Stimulated activated CD4-positive, alpha-beta T cell treated with anti-CD3 and anti-CD28 coated beads, Interleukin-2, amount 100 ng/mL, for 48 hours (primary cell): ENCODE measurements at places on chromosomes 5 and 9.

DNA sequence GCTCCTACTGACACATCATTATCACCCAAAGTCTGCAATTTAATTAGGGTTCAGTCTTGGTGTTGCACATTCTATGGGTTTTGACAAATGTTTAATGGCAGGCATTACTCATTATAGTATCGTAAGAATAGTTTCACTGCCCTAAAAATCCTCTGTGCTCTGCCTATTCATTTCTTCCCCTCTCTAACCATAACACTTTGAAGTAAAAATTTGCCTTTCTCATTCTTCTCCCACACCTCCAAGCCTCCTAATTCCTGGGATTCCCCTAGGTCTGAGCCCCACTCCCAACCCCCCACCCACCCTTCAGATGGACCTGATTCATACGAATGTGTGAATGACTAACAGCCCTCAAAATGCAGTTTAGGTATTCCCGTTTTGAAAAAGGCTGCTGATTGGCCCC is 18.4 kb downstream of the ENC1 start:
- DNase-seq = no peak

- DNase-seq = no peak
Measured at GRCh38 chr5:32498484-32498883, 53.9 kb upstream of the ZFR start.

- DNase-seq = no peak
Measured at GRCh38 chr5:157570531-157571200, 4.9 kb downstream of the ADAM19 start.

GRCh38 chr9:129131300-129132145 is 20.3 kb downstream of the PTPA start:
- peak; percentile 83 for DNase-seq

DNA sequence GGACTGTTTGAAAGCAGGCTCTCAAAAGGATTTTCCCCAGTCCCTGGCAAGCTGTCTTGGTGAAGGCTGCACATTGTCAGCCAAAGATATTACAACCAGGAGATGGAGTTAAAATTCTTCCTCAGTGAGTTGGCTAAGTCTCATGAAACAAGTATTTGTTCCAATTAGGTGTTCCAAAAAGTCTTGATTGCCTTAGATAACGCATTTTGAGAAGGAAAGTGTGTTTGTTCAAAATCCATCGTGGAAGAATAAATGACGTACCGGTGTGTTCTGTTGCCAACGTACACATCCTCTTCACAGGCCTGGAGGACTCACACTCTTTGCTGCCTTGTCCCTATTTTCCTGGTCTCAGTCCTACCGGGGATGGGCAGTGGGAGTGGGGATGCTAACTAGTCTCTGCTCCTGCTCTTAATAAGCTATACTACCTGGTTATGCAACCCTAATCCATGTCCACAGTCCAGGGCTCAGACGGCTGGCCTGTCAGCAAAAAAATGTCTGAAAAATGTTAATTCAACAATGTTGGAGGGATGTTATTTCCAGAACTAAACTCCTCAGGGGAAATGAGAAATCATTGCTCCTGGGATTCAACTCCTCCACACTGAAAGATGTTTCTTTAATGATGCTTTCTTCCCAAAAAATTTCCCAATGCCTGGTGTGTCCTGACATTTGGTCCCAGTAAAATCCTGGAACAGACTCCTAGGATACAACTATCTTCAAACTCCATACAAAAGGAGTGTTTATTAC is 175.3 kb upstream of the KLF9 start:
- no peak for DNase-seq

DNA sequence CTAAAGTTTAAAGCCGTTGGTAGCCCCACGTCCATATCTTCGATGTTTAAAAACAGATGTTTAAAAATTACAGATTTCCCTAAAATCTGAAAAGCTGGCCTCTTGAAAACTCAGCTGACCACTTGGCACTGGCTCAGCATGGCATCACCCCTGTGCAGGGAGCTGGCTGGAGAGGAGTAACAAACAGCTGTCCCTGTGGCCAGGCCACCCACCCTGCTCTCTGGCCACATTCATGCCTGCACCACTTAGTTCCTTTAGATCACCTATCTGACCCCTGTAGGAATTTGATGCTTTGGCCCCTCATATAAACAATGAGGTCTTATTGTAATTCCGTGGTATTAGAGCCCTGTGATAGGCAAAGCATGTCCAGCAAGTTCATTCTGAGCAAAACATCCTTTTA is 107.5 kb downstream of the FRMD3 start:
- no peak for DNase-seq

DNA sequence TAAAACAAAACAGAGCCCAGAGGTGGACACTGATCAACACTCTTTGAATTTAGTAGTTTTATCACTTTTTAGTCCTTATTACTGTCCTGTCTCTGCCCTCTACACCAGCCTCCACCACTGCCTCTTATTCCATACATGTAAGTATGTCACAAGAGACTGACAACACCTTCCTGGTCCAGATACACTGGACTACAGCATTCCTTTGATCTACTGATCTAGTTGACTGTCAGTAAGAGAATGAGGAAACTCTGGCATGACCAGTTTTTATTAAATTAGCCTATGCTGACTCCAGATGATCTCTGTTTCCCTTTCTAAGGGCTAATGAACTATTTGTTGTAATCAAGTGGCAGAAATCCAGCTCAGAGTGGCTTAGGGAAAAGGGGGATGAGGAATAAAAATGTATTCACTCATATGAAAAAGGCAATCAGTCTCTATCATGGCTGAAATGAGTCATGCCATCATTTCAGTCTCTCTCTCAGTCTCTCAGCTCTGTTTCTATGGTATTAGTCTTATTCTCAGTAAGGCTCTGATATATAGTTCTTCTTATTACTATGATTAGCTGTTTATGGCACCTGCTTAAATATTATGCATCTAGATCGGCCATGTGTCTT is 5.5 kb downstream of the ARHGEF37 start:
- no peak for DNase-seq

GRCh38 chr9:27280860-27281259 is 16.1 kb downstream of the EQTN start:
- no peak for DNase-seq

DNA sequence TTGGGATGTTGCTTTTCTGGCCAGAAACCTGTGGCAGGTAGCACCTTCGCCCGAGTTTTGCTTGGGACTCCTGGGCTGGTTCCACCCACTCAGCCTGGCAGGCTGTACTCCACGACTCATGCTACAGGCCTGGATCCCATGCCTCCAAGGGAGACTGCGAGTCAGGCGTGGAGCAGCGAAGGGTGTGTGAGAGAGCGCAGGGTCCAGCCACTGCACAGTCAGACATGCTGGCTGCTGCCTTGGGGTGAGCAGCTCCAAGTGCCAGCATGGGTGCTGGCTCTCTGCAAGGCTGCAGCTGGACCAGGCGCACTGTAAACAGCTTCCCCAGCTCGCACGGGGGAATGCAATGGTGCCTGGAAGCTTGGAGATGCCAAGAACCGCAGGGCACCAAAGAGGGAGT is 249.6 kb upstream of the EDIL3 start:
- no peak for DNase-seq

DNA sequence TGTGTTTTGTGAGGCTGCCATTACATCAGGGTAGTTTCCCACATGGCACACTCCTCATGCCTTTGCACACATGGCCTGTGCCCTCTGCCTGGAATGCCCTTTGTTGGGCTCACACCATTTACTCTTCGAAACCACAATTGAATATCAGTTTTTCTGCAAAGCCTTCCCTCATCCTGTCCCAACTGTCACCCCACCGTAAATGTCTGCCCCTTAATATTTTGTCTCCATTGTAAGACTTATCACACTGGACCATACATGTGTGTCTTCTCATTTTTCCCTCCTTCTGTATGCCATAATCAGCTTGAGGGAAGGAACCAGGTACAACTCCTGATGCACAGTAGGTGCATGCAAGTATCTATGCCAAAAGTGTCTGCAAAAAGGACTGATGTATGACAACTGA is 62.7 kb upstream of the TMEM252 start:
- no peak for DNase-seq

GRCh38 chr9:36250079-36250478 is 8.2 kb downstream of the GNE start:
- no peak for DNase-seq

DNA sequence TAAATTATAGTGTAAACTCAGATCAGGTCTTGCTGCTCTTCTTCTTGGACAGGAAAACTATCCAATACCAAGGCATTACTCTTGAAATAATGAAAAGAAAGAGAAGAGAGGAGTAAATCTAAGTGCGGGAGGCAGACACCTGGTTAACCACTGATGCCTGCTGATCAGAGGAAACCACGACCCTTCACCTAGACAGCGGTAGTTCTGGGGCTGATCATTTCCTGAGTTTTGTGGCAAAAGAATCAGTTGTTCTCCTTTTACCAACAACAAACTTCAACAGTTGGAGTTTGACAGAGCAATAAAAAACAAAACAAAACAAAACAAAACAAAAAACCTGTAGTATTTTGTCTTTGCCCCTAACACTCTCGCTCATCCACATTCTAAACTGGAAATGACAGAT is 3.0 kb downstream of the RLN1 start:
- DNase-seq = no peak

- no peak for DNase-seq
Measured at GRCh38 chr5:56845277-56845676, 29.9 kb downstream of the MAP3K1 start.

DNA sequence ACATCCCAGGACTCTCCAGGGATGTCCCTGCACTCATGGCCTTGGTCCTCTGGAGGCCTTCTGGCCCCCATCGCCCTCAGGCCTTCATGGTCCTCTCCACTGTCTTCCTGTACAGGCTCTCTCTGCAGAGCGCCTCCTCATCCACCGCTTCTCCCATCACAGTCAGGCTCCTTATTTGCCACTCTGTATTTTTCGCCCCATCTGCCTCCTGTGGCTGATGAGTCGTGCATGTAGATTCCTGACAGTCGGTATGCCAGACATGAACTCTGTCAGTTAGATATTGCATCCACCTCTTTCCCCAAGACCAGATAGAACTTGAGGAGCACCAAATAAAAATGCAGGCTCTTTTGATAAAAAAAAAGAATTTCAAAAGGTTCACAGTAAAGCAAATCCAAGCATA is 362.8 kb downstream of the IRX1 start:
- no peak for DNase-seq

DNA sequence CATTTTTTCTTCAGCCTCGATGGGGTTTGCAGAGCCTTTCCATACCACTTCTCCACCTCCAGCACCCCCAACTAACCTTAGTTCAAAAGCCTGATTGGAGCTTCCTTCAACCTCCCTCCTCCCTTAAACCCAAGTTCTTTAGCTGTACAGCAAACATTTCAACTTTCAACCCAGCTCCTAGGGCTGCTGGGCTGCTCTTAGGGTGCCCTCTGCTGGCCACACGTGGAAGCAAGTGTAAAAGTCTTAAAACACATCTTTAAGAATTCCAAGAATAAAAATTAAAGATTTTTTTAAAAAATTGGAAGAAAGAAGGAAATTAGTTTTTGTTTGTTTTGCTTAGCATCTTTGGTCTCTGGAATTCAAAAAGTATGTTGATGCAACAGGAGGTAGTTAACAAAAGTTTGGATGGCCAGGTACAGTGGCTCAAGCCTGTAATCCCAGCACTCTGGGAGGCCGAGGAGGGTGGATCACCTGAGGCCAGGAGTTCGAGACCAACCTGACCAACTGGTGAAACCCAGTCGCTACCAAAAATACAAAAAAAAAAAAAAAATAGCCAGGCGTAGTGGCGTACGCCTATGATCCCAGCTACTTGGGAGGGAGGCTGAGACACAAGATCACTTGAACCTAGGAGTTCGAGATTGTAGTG is 15.5 kb upstream of the HSD17B3 start:
- DNase-seq = peak; percentile 52

- no peak for DNase-seq
Measured at GRCh38 chr9:93678199-93679019, 102.0 kb downstream of the PHF2 start.

DNA sequence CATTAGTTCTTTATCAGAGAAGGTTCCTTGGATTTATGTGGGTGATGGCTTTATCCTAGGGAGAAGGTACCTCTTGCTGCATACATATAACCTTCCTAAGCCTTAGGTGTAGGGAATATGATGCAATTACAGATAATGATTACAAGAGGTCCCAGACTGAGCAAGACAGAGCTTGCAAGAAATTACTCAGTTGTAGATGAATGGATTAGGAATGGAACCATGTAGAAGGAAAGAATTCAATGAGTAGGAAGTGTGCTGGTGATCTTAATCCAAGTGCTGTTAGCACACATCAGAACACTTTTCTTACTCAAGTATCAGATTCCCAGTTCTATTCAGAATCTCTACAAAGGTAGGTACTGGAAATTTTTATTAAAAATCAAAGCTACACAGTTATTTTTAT is 2.5 kb downstream of the OR13F1 start:
- no peak for DNase-seq

GRCh38 chr5:107303171-107303968 is 367.4 kb downstream of the EFNA5 start:
- no peak for DNase-seq

DNA sequence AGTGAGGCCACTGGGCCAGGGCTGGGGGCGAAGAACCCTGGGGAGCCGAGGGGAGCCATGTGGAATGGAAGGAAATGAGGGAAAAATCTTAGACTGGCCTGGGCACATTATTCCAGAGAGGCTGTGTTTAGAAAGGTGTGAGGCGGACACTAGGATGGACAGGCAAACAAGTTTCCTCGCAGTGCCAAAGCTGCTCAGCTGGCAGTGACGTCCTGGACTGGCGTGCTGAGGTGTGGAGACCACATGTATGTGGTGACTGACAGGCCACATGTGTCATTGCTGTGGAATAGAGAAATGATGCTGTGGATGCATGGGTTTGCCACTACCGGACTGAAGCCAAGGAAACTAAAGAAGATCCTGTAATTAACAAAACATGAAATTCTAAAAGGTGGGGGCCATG is 42.6 kb downstream of the RASEF start:
- no peak for DNase-seq

DNA sequence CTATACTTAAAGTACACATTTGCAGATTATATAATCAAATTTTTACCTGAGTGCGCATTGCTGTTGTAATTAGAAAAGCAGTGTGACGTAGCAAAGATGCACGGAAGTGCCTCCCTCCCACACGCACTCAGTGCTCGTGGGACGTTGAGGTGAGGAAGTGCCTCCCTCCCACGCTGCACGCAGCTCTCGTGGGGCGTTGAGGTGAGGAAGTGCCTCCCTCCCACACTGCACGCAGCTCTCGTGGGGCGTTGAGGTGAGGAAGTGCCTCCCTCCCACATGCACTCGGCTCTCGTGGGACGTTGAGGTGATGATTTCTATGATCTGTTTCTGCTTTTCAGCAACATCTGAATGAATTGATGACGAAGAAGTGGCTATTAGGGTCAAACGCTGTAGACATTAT is 21.0 kb downstream of the EXOC3 start:
- peak; percentile 36 for DNase-seq

DNA sequence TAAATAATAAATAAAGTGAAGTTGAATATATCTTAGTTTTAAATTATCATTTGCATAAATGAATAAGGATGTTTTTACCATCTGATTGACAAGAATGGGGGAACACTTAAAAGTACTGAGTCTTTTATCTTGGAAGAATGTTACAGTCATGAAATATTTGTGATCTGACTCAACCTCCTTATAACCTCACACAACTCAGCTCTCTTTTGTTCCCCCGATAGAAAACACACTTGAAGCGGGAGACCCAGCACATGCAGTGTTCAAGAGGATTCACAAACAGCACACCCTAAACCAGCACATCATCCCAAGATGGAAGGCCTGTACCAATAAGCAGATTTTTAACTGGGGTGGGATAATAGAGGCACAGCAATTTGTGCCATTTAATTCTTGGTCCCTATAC is 15.5 kb downstream of the BAAT start:
- DNase-seq = no peak
